ENCODE measurements at places on chromosomes 4 and X.

GRCh38 chr4:31784558-31784957, 1064.4 kb downstream of the PCDH7 start:
- DNase-seq, result no peak

GRCh38 chr4:21517126-21517859, 431.3 kb downstream of the KCNIP4 start:
- no peak for DNase-seq

GRCh38 chrX:107878106-107878505, 52.4 kb downstream of the MID2 start:
- no peak for DNase-seq

DNA sequence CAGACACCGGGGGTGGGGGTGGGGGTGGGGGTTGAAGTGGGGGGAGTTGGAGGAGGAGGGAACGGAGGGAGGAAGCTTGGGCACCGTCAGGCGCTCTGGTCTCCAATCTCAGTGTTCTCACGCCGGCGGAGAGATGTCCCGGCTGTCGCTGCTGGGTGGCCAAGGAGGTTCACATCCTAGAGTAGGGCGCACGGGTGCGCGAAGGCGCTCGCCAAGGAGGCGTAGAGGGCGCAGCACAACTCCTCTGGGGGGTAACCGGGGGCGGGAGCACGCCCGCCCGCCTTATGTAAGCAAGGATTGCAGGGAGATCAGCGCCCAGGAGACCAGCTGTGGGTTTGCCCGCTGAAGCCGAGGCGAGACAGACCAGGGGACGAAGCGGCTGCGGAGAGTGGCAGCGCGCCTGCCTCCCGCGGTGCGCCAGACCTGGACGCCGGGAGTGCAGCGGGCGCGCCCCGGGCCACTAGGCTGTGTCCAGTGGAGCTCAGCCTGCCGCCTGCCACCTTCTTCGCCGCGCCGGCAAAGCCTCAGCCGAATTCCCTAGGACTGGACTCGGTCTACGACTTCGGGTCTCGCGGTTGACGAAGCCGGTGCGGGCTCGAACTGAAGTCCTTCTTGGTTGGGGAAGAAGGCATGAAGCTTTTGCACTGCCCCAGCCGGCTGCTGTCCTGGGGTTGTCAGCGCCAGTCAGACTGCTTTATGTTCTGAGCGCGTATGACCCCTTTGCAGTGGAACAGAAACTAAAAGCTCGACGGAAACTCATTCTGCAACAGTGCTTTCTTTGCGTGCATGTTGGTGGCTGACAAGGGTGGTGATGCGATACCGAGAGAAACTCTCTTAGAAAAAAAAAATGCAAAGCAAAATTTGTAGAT, 707 bp upstream of the UNC5C start:
- no peak for DNase-seq

- DNase-seq, result no peak
These were observed 134.7 kb downstream of the PALLD start for GRCh38 chr4:168631241-168632162.

DNA sequence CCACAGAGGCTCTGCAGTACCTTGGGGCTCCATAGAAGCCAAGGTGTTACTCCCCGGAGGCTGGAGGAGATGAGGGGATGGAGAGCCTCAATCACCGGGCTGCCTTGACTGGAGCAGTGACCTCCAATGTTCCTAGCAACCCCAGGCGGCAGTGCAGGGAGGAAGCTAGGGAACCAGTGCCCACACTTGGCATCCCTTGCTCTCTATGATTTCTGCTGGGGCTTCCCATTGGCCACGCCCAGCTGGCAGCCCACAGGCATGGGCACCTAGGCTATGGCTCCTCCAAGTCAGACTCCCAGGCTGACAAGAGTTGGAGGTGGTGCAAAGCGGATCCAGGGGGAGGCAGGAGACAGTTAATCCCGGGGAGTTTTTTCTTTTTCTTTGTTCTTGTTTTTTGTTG, 229.7 kb downstream of the EVC2 start:
- DNase-seq, result no peak

DNA sequence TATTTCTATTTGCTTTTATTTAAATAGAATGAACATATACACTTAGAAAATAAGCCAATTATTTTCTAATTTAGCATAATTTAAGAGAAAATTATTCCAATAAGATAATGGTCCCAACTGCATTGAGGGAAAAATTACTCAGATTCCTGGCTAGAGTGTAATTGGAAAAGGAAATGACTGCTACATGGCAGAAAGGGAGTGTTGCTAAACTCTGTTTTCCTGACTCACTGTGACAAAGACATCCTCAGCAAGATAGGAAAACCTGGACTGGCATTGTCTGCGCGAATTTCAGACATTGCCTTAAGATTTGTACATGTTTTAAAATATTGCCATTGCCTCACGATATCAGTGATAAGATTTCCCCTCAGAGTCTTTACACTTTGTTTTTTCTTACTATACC, 8.2 kb downstream of the TNIP3 start:
- peak; percentile 69 for DNase-seq

- DNase-seq, result no peak
These were observed 178.9 kb downstream of the RAPGEF2 start for GRCh38 chr4:159281771-159282170.

DNA sequence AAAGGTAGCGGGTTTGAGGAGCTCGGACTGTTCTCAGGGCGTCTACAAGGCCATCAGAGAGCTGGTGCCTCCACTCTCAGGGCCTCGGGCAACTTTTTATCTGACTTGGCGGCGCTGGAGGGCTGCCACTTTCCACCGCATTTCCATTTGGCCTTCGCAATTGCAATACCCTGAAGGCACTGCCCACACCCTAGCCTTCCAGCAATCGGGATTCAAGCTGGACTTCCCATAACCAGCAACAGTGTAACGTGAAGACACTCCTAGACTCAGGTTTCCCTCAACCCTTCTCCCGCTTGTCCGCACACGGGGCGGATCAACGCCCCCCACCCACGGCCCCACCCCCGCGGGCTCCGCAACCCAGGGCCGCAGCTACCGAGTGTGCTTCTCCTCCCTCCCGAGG, 50.2 kb upstream of the BCOR start:
- DNase-seq, result no peak

Measured in HFF-Myc (cell line).